Hypothalamus (tissue), 51 donors: ENCODE measurements at places on chromosomes 7 and 10.

DNA sequence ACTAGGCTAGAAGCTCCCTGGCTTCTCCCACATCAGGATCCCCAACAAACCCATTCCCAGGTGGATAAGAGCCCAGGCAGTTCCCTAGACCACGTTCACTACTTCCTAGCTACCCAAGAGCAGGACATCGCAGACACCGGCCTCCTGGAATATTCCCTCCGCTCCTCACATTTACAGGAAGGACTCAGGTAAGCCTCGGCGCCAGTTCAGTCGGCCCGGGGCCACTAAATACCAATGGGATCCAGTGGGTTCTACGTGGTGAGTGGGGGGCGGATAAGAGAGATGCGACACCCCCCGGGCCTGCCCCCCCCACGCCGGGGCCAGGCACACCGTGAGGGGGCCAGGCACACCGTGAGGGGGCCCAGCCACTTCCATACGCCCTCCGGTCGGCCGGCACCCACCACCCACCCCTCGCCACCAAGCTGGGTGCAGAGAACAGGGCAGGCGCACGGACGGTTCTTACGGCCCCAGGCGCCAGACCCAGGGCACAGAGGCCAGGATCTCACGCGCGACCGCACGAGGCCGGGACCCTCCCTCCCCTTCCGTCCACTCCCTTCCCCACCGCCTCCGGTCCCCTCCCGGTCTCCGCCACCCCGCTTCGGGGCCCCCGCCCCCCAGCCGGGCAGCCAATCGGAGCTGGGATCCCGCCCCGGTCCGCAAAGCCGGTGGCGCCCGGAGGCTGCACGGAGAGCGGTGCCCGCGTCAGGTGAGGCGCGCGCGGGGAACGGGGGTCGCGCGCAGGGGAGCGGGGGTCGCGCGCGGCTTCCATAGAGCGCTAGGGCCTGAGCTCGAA, at the start of gene BLVRA:
BLVRA (plus strand) TSS at position 652 of the 793 bp plus-strand sequence. CDS start 12,479 bp downstream, outside the sequence.
- peak; percentile 47 for DNase-seq

GRCh38 chr10:35216303-35216905, 89.8 kb downstream of the CREM start:
- DNase-seq, result no peak

- DNase-seq, result no peak
Observed at GRCh38 chr7:148230296-148230695, 360.3 kb upstream of the C7orf33 start.

DNA sequence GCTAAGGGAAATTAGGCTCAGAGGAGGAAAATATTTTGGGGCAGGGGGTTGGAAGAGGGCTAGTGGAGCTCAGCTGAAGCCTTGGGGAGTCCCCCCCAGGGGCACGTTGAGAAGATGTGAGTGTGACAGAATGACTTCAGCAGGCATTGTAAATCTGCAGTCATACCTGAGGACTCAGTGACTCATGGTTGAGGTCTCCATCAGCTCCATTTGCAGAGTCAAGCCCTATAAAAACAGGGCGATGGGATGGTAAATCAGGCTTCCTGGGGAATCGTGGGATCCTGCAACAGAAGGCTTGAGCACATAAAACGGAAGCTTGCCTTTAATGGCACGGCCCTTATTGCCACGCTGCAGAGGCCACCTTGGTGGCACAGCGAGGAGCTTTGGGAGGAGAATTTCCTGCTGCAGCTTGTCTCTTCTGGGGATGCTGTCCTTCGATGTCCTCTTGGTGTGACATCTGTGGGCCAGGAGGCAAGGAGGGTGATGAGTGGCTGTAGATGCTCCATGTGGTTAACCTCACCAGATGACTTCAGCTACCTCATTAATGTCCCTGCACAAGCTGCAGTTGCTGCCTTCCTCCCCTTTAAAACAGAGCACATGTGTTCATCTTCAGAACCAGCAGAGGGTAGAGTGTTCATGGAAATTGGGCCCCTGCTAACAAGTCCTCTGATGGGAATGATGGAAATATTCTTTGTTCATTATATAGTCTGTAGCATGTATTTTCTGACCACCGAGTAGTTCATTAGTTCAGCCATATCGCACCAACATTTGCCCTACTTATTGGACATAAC, 285.9 kb downstream of the LRMDA start:
- no peak for DNase-seq

GRCh38 chr10:48522011-48522765, 82.7 kb downstream of the ARHGAP22 start:
- DNase-seq, result no peak

- DNase-seq, result no peak
Observed at GRCh38 chr10:115771755-115772154, 501.3 kb downstream of the GFRA1 start.

DNA sequence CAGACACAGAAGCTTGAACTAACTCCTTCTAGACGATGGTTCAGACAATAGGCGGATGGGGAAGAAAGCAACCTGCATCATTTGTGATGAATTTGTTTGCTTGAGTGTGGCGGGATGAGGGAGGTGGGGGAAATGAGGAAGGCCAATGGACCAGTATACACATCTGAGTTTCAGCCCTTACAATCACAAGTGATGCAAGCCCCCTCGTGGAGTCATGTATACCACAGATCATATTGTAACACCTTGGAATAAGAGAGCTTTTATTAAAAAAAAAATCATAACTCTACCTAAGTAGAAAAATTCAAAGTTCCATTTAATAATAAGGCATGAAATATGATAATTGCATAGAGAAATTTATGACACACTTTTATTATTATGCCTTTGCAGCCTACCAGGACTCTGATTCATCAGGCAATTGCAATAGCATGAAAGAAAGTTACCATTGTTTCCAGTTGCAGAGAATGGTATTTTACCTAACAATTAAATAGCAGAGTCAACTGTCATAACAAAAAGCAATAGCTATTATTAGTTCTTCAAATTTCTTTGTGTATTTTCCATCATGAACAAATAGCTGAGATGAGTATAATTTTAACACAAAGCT, 230.2 kb upstream of the AKR1E2 start:
- DNase-seq, result no peak

DNA sequence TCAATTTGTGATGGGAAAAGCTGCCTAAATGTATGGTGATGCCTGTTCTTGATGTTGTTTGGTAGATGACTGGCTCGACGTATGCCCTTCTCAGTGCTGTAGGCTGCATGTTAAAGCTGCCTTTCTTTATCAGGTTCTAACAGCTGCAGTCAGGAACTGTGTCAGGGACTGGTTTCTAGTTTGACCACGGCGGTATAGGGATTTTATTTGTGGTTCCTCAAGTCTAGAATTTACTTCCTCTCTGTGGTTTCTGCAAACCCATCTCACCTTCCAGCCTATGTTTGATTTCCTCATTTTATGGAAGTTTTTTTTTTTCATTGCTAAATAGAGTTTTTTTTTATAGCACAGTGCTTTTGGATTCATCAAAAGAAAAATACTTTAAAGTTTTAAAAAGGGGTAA, 26.5 kb downstream of the LMTK2 start:
- no peak for DNase-seq

- DNase-seq, result no peak
Observed at GRCh38 chr10:88528806-88529570, 54.1 kb downstream of the RNLS start.

- DNase-seq, result peak; percentile 41
Observed at GRCh38 chr7:33862946-33863814, 42.2 kb upstream of the BMPER start.

- DNase-seq, result no peak
Observed at GRCh38 chr7:81284576-81284975, 365.7 kb upstream of the SEMA3C start.

- DNase-seq, result no peak
Observed at GRCh38 chr10:17831896-17832295, 22.7 kb downstream of the MRC1 start.

- DNase-seq, result no peak
Observed at GRCh38 chr10:11150879-11151415, 133.3 kb downstream of the CELF2 start.

DNA sequence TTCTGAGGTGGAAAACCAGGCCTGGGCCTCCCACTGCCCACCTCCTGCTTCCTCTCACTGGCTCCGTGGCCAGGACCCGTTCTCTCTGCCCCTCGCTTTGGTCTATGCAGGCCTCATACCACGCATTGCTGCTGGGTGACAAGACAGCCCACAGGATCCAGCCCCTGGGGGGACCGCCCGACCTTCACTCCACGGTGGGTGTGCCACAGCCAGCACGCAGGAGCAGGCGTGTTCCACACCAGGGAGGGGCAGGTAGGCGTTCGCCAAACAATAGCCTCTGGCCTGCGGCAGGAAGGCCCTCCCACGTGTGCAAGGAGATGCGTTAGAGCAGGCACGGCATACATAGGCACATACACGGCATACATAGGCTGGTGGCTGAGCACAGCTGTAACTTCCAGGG, 233.4 kb downstream of the WDR37 start:
- DNase-seq, result no peak

DNA sequence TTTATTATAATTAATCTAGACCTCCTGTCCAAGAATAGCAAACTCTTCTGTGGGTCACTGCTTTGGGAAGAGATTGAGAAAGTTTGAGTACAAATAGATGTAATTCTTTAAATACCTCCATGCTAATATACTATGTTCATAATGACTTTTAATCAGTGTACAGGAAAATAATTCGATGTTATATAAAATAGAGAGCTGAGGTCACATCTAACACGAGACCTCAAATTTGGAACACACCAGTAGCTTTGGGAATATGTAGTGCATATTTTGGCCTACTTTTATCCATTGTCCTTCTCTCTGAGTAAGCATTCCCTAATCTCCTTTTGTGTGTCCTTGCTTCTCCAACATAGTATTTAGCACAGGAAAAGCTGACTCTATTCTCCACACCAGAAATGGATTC, 27.3 kb upstream of the CABCOCO1 start:
- DNase-seq, result no peak

GRCh38 chr10:101063050-101063525, 1.3 kb downstream of the KAZALD1 start:
- no peak for DNase-seq

DNA sequence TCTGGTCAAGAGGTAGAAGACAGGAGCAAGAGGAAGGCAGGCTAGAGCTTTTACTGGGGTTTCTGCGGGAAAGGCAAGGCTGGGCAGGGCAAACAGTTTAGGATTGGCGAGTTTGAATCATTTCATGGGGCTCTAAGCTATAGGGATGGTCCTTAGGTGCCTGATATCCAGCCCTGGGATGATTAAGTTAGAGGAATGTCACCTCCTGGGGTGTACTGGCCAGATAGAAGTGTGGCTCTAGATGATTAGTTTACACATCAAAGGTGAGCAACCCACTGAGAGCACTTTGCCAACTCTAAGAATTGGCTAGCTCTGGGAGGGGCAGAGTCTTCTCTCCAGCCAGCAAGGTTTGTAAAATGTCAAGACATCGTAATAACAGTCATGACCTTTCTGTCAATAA, 52.4 kb downstream of the ZNF365 start:
- no peak for DNase-seq

GRCh38 chr7:2646336-2646679, 14.5 kb downstream of the TTYH3 start:
- DNase-seq, result no peak

DNA sequence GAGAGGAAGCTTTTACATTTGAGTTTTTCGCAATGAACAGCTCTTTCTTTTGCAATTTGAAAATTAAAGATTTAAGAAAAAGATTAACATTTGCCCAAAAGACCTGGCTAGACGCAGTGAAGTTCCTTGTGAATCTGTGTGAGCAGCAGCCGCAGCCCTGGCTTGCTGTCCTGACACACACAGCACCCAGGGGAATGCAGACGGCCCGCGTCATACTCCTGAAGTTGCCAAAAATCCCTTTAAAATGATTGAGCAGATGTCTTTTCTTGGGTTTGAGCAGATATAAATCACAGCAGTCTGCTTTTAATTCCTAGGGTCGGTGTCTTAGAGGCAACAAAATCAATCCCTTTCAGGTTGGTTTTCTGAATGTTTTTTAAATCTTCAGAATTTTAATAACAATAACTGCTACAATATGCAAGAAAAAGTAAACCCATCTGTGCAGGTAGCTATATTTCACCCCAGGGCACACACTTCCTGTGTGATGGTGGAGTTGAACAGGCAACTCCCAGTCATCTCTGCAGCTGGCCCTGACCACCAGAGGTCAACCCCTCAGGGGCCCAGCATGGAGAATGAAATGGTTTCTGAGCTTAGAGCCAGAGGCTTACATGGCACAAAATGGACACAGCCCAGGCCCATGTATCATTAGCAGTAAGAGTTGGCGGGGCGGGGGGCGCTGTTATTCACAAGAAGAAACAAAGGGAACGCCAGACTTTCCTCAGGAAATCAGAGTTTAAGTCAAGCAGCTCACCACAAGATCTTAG, 32.2 kb upstream of the TRIL start:
- DNase-seq, result no peak

DNA sequence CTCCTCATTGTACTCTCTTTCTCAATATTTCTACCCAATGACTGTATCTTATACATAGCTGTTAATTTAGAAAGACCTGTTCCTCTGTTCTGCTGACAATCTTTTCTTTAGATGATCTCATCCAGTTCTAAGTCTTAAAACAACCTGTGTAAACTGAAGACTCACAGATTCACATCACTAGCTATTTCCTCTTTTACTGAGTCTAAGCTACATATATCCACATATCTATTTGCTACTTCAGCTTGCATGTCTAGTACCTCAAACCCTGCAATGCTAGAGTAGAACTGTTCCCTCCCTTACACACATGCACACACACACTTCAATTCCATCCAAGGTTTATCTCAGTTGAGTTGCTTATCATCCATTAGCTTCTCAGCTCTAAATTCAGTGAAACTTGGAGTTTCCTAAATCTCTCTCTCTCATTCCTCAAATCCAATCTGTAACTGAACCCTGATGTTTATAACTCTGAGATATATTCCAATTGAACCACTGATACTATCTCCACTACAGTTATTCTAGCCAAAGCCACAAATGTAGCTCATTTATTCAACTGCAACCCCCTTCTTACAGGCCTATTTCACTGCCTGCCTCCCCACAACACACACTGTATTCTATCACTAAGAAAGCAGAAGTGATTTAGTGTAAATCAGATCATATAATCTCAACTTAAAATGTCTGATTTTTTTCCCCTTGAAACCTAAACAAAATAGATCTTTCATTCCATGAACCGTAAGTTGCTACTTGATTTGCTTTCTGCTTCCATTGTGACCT, 1036.8 kb upstream of the POT1 start:
- DNase-seq, result no peak

GRCh38 chr10:53918755-53919154, 882.3 kb downstream of the PCDH15 start:
- DNase-seq, result no peak

- no peak for DNase-seq
Observed at GRCh38 chr7:28625432-28625831, 213.1 kb downstream of the CREB5 start.

- DNase-seq, result no peak
Observed at GRCh38 chr10:34446049-34446448, 369.0 kb downstream of the PARD3 start.
